ENCODE measurements at places on chromosomes 13 and 19.

- peak; percentile 62 for DNase-seq
Observed at GRCh38 chr19:37551129-37551993, 43.2 kb downstream of the ZNF571 start.

DNA sequence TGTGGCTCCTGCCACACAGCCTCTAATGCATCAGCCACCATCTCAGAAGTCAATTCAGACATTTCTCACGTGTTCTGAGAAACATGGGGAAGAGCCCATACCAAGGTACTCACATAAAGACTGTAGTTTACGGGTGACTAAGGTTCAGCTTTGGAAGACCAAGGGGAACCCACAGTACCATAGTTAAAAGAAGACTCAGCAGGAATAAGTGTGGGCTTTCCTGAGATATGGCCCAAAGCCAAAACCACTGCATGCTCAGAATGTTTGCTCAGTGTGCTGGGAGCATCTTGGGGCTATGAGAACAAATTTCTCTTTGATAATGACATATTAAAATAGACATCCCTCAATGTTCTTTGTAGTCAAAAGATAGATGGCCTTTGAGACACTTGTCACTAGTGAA lies 283.8 kb downstream of the DCT start:
- no peak for DNase-seq

DNA sequence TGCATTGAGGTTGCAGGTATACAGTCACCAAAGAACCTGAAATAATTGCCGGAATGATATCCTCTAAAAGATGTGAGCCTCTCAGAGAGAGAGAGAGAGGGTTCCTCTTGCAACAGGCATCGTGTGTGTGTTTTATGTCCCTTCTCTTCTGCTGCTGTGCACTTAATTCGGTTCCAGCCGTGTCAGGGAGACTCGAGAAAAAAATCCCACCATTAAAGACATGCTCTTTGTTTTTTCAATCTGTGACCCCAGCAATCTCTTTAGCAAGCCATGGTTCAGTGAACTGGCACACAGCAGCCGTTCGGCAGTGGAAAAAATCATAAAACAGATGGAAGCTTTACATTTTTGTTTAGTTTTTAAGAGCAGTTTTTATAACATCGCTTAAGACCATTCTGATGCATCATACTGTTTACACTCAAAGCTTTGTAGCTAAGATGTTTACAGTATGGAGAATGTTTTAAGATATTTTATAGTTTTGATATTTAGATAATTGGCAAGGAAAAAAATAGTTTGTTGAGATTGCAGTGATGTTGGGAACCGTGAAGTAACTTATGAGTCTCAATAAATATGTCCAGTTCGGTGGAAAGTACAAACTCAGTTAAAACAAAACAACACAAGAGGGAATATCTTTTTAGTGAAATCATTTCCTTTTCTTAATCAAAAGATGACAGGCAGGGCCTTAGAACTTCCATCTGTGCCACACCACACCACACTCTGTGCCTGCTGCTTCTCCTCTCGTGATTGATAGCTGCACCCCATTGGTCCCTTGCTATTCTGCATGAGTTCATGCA lies 31.2 kb upstream of the ZNF536 start:
- DNase-seq, result no peak

DNA sequence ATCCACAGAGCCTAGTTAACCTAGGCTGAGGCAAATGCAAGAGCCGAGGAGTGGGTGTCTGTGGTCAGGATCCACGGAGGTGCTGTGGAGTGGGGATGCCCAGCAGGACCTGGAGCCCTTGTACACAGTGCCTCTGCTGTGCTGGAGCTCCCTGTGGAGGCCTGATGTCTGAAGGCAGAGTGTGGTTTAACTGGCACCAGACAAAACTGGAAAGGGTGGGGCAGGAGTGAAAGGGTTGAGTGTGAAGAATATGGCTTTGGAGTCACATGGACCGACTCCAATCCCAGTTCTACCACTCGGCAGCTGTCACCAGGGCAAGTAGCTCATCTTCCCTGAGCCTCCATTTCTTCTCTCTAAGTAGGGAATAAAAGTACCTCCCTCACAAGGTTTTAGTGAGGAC lies 60.3 kb upstream of the GPR12 start:
- DNase-seq, result no peak

DNA sequence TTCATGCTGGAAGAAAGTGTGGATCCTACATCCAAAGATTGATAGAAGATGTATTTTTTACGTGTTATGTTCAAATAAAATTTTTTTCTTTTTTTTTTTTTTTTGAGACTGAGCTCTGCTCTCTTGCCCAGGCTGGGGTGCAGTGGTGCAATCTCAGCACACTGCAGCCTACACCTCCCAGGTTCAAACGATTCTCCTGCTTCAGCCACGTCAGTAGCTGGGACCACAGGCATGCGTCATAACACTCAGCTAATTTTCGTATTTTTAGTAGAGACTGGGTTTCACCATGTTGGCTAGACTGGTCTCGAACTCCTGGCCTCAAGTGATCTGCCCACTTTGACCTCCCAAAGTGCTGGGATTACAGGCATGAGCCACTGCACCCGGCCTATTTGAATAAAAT lies 65.7 kb downstream of the KLF12 start:
- no peak for DNase-seq

DNA sequence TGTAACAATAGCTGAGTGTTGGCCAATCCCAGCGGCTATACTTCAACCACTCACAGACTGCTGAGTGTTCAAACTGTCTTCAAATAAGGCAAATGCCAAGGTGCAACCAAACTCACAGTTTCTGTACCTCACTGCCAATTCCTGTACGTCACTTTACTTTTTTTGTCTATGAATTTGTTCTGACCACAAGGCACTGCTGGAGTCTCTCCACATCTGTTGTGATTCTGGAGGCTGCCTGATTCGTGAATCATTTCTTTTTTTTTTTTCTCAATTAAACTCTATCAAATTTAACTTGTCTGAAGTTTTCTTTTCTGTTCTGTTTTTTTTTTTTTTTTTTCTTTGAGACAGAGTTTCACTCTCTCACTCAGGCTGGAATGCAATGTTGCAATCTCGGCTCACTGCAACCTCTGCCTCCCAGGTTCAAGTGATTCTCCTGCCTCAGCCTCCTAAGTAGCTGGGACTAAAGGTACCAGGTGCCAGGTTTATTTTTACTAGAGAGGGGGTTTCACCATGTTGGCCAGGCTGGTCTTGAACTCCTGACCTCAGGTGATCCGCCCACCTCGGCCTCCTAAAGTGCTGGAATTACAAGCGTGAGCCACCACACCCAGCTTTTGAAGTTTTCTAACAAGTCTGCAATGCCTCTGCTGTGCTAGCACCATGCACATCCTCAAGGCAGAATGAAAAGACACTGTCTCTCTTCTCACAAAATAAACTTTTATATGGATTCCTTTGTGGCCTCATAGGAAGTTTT lies 401.7 kb downstream of the IRS2 start:
- no peak for DNase-seq

GRCh38 chr13:79225487-79226232 lies 180.4 kb downstream of the RBM26 start:
- DNase-seq, result peak; percentile 37

DNA sequence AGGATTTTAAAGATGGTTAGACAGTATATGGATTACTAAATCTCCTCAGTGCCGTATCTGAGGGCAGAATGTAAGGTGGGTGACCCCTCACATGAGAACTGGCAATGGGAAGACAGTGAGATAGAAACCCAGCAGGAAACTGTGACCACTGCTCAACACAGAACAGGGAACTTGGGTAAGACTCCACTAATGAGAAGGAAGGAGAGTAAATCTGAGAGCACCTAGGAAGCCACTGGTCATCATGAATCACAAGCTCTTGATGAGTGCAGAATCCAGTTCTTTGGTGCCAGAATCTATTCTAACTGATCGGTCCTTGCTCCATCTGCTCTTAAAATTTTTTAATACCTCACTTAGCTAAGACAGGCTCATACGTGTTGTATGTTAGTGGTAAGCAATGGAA lies 261.8 kb downstream of the KLF12 start:
- DNase-seq, result no peak

DNA sequence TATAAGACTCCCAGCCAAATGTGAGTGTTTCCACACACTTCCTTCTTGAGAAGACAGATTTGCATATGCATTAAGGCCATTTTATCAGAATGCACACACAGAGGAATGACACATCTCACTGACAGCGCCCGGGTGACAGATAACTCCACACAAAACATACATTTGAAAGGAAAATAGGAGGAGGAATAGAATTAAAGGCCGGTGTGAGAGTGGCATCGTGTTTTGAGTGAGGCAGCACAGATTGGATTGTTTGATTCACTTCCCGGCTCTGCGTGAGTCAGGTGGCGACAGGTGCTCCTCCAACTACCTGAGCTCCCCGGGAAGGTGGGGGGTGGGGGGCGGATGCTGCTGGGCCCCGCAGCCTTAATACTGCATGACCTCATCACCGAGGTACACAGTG lies 429.0 kb downstream of the TSHZ3 start:
- DNase-seq, result no peak

DNA sequence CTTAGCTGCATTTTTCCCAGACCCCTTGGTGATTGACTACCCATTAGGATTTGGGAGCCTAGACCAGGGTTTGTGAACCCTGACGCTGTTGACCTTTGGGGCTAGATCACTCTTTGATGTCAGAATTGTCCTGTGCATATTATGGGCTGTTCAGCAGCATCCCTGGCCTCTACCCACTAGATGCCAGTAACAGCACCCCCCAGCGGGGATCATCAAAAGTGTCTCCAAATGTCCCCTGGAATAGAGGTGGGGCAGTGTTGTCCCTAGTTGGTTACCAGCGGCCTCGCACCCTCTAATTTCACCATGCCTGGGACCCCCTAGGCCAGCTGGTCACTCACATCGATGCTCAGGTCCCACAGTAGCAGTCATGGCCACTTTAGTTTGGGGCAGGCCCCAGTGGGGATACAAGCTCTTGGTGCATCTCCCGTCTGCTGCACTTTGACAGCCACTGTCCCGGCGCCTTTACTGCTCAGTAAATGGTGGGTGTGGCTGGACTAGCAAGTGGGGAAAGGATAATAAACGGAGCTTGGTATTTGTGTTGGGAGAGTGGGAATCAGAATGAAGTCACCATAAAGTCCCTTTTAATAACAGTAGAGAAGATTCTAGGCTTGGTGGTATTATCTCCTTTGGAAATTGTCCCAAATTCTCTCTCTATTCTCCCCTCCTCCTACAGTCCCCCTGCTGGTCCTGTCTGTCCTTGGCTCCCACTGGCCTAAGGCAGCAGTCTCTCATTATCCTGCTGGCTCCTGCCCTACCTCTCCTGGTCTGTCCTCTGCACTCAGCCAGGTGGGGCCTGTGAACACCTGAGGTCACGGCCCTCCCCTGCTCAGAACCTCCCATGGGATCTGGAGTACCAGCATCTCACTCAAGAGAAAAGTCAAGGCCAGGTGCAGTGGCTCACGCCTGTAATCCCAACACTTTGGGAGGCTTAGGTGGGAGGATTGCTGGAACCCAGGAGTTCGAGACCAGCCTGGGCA lies 80.6 kb downstream of the SIPA1L3 start:
- DNase-seq, result peak; percentile 65

- DNase-seq, result peak; percentile 7
Observed at GRCh38 chr13:46088821-46089562, 15.8 kb downstream of the CPB2 start.

- DNase-seq, result no peak
Observed at GRCh38 chr19:16070366-16070990, 5.8 kb upstream of the TPM4 start.

DNA sequence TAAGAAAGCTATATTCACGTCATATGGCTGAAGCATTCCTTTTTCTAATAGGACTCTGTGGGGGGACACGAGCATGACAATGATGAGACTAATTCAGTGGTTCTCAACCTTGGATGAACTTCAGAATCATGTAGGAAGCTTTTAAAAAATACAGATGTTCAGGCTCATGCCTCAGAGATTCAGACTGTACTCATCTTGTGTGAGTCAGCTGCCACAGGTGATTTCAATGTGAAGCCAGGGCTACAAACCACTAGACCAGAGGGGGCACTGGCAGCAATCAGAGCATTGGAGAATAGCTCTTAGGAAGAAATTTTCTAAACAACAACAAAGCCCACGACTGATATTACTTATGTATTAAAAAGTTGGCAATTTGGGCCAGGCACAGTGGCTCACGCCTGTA lies 91.7 kb downstream of the SERP2 start:
- no peak for DNase-seq

- DNase-seq, result no peak
Observed at GRCh38 chr13:27534108-27534980, 84.0 kb upstream of the MTIF3 start.

DNA sequence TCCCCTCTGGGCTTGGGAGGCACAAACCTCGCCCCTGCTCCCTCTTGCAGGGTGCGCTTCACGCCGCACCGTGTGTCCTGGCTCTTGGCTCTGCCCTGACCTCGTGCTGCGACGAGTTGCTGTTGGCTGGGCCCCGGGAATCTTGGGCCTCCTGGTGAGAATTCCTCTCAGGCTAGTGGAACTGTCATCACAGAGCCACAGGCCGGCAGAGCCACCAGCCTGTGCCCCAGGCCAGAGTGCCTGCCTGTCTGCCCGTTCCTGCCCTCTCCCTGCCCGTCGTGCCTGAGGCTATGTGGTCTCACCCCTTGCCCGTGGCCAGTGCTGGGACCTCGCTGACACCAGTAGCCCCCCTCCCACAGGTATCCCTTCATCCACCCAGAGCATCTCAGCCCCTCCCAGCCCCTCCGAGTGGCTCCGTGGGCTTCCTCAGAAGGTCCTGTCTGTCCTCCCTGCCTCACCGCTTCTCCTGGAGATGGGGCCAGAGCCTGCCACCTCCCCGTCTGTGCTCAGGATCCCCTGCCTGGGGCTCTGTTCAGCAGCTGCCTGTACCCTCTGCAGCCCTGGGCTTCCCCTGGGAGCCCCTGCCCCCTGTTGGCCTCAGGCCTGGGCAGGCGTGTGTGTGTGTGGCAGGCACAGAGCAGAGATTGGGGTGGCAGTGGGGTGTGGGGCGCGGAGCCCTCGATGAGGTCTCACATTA lies 13.3 kb downstream of the NDUFB7 start:
- no peak for DNase-seq

DNA sequence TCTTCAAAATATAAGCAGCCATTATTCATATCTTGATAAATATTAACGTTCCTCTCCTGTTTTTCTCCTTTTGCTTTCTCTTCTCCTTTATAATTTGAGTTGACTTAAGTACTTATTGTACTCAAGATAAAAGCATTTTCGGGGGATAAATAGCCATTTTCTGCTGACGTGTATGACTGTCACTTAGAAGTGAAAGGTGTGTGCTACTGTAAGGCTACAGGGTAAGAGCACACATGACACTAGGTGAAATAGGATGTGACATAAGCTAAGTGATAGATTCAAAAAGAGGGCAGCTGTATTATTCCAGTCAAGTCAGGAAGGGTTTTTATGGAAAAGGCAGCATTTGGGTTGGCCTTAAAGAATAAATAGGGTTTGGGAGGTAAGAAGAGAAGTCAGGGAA lies 128.5 kb downstream of the GPC6 start:
- DNase-seq, result no peak

GRCh38 chr13:38366954-38367645 lies 17.4 kb downstream of the UFM1 start:
- no peak for DNase-seq

- DNase-seq, result no peak
Observed at GRCh38 chr19:10086591-10087192, 575 bp downstream of the SHFL start.

- no peak for DNase-seq
Observed at GRCh38 chr13:44362394-44363040, 11.1 kb upstream of the SERP2 start.
